ENCODE measurements at places on chromosomes 11 and 22.

GRCh38 chr22:37316875-37317371 lies 34.6 kb downstream of the CYTH4 start:
- DNase-seq = peak; percentile 83

DNA sequence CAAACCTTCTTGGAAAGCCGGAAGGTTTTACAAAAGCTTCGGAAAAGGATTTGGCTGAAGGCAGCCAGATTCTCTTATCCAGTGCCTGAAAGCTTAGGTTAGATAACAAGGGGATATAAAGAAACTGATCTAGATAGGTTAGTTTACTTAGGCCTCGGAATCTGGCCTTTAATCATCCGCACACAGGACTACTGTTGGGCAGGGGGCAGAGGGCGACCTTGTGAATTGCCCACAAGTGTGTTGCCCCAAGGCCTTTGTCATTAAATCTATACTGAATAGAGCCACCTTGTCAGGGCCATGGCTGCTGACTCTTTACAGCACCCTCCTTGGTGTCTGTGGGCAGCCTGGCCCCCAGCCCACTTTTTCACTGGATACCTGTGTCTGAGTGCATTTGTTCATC lies 9.7 kb upstream of the MTMR2 start:
- DNase-seq = no peak

GRCh38 chr11:100098560-100098959 lies 588.5 kb upstream of the ARHGAP42 start:
- DNase-seq = no peak

- DNase-seq = no peak
These were observed 4.2 kb downstream of the BRD1 start for GRCh38 chr22:49823289-49824045.

DNA sequence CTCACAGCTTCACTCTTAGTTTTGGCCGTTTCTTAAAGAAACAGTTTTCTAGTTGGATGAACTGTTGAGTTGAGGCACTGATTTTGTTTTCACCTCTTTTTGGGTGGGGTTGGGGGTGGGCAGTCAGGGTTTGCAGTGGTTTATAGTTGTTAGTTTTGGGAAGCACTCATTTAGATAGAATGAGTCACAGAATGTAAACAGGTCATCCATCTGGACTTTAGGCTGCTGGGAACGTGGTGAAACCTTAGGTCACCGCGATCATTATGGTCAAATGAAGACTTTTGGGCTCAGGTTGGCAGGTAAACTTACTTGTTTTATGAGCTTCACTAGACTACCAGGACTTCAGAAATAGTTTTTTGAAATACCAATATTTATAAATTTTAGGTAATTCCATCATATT lies 48.4 kb downstream of the CSTPP1 start:
- no peak for DNase-seq

GRCh38 chr22:32994041-32994830 lies 63.9 kb downstream of the SYN3 start:
- no peak for DNase-seq

DNA sequence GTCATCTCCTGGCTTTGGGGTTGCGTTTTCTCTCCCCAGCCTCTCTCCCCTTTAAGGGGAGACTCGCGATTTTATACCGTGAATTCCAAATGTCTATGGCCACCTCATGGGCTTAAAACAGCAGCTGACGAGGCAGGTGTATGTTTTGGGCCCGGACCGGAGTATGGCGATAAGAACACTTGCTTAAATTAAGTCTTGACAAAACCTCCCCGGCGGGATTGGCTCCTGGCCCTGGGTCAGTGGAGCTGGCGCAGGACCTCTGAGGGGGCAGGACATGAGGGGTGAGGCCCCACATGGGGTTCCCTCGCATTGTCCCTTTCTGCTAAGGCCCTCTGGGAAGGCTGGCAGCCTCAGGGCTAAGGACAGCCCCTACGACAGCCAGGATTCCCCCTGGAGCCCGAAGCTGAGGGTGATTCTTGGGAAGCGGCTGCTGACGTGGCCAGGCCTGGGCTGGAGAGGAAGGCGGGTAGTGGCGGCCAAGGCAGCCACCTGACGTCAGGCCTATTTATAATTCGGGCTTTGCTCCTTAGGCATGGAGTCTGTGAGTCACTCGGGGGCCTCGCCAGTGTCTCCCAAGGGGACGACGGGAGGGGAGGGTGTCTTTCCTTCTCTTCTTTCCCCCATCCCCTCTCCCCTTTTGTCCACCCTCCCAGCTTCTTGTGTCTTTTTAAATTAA lies 12.7 kb downstream of the MYO18B start:
- DNase-seq = no peak

- DNase-seq = no peak
These were observed 3.3 kb downstream of the TTLL1 start for GRCh38 chr22:43085658-43086606.

GRCh38 chr22:22855617-22856308 lies 31.9 kb upstream of the IGLL5 start:
- no peak for DNase-seq

DNA sequence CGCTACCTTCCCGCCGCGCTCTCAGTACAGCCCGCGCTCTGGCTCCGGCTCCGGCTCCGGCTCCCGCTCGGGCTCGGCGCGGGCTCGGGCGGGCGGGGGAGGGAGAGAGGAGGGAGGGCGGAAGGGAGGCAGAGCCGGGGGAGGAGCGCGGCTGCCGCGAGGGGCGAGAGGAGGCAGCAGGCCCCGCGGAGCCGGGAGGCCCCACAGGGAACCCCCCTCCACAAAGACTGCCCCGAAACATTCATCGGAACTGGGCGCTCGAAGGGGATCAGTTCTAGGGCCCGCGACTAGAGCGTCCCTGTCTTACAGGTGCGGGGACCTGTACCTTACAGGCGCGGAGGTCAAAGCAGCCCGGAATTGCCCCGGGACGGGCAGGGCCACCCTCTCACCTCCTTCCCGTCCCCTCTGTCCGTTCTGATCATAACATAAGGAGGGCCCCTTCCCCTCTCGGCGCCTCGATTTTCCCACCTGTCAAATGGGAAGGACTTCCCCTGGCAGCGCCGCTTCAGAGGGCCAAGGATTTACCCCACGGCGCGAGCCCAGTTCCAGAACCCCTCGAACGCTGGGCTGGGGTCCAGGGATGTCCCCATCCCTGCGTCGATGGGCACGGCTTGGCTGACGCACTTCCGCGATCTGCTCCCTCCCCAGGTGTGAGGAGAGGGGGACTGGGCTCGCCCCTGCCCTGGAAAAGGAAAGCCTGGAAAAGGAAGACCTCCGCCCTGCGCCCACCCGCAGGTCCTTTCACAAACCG lies at the start of gene SHISA8:
Gene SHISA8, minus strand, starts transcription at position 40 of the 751 bp plus-strand sequence. CDS start 407 bp downstream, outside the sequence.
- DNase-seq = no peak

DNA sequence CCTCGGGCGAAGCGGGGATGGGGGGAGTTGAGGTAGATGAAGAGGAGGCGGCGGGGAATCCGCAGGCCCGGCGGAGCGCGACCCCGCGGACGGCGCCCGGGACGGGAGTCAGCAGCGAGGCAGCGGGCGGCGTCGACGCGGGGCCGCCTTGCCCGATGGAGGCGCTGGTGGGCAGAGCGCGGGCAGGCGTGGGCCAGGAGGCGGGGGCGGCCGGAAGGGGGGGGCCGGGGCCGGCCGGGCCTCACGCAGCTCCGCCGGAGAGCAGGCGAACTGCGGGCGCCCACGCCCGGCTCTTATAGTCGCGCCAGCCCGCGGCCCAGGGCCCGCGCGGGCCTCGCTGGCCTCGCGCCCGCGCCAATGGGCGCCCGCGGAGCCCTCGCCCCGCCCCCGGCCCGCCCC lies at the start of gene IGF2:
Gene IGF2, minus strand, starts transcription at position 267 of the 399 bp plus-strand sequence. CDS start 3,866 bp downstream, outside the sequence.
- DNase-seq = no peak

Measured in bronchial epithelial cell (primary cell).